ENCODE measurements at places on chromosomes 2 and 18. TPM values are rescaled to one million over a fixed set of nuclear protein-coding genes. Genes with fewer than 3 reads are reported as not detected.

GRCh38 chr2:6992794-6993228, 75.6 kb downstream of the RNF144A start:
- no peak for DNase-seq

DNA sequence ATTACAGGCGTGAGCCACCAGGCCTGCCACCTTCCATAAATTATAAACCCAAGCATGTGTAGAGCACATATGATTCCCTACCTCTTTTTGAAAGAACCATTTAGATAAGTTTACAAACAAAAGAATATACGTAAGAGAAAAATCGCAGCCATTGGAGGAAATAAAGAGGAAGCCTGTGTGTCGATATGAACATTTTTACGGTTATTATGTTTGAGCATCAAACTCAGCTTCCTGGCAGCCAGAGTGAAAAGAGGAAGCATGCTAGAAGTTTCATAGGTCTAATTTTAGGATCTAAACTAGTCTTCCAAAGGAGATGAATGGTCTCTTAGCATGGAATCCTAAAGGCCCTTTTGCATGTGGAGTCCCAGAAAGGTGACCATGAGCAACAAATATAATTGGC, 104.3 kb downstream of the PLB1 start:
- no peak for DNase-seq

DNA sequence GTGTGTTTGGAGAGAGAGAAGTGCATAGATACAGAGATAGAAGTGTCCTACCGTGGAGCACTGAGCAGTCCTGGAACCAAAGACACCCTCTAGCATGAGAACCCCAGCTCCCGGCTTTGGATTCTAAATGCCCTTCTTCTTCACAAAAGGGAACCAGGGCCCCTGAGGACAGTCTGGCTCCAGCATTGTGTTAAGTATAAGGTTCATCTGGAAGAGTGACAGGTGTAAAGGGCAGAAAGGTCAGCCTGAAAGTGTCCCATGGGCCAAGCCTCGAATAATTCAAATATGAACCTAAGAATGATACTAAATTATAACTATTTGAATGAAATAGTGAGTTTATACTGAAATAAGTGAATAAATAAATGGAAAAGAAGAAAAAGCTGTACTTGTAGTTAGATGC, 109.7 kb downstream of the SNTG2 start:
- no peak for DNase-seq

- DNase-seq = no peak
Observed at GRCh38 chr2:121677855-121678254, 28.6 kb upstream of the CLASP1 start.

- no peak for DNase-seq
Observed at GRCh38 chr18:9066817-9067306, 35.6 kb upstream of the NDUFV2 start.

The CTNNA2 gene
- not detected for total RNA-seq

The MOGAT1 gene
- total RNA-seq = not detected

The NCKAP5 gene
- total RNA-seq = 2.2 TPM
